AML-193 (cell line): ENCODE measurements at places on chromosomes 4 and X.

DNA sequence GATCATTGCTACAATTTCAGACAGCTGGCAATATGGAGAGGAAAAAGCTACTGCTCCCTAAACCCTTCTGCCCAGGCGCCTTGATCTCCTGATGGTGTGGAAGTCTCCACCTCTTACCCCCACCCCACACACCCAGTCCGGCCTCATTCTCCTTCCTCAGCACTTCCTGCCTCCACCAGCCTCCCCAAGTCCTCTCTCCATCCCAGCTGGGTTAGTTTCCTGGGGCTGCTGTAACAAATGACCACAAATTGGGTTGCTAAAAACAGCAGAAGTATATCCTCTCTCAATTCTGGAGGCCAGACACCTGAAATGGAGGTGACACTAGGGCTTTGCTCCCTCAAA, 1.1 kb upstream of the CCNQ start:
- DNase-seq, result no peak

DNA sequence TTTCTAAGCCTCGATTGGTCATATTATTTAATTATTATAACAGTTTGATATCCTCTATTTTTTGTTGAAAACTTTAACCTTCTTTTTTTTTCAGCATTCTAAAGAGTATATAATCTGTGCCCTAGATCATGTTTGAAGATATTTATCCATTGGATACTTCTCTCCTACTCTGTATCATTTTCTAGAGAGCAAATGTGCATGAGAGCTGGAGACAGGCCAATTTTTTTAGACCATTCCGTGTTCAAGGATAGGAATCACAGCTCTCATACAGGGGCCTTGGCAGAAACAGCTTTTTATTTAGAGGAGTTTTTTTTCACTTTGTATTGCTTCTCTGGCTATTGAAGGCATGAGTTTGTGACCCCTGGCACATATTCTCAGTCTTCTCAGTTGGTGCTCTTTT, 57.7 kb upstream of the TBC1D14 start:
- no peak for DNase-seq

DNA sequence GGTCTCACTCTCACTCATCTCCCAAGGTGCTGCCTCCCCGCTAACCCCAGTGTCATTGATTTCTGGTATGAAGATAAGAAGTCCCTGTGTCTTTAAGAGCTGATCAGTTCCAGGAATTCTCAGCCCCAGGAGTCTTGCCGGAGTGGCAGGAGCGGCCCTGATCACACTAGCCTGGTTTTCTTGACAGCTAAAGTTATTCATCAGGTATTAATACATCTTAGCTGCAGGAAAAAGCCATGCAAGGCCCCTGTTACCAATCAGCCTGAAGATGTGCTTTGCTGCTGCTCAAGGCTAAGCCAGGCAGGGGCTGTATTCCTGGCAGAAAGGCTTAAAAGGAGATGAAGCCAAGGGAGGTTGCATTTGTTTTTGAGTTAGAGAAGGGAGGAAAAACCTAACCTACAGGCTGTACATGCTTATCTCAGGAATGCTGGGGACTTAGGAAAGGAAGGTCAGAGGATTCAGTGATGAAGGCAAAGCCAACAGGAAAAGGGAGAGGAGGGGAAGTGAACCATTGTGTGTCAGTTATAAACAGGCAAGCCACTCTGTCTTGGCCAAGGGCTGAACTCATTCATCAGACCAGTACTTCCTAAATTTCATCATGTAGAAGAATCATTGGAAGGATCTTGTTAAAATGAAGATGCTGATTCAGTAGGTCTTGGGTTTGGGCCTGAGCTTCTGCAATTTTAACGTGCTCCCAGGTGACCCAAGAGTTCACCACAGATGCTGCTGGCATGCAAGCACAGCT, 8.6 kb downstream of the SRPX start:
- no peak for DNase-seq

DNA sequence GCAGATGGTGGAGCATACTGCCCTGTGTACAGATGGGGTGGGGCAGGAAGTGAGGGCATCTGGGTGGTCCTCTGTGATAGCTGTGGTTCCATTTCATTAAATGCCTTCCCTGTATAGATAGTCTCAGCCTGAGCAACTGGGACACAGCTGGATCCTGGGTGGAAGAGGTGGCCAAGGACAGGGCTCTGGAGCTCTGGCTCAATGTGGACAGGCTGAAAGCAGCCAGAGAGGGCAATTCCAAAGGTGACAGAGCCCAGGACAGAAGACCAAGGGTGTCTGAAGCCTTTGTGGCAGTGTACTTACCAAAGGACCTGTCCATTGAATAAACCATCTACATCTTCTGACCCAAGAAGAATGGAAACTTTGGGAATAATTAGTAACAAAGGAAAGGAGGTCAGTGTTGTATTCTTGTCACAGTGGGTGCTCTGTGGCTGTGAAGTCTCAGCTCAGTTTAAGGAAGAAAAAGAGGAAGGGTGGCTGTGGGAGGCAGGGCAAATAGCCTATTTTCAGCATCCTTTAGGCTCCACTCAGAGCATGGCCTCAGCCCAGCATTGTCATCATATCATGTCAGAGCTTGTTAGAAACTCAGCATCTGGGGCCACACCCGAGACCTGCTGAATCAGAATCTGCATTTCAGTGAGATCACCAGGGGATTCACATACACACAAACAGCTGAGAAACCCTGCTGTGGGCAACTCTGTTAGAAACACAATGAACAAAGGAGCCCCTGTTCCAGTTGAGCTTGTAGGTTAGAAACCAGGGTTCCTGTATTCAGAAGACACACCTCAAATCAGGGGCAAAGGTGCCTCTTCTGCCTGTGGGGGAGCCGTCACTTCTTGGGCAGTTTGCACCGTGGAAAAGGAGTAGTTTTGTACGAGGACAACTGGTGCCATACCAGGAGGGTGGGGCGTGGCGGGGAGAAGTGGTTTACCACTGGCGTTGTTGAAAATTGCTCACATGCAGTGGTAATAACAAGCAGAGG, 168.6 kb downstream of the PTTG2 start:
- DNase-seq, result no peak

GRCh38 chr4:89284828-89285227, 22.8 kb downstream of the GPRIN3 start:
- DNase-seq, result peak; percentile 11

- no peak for DNase-seq
Measured at GRCh38 chrX:140521393-140521792, 16.5 kb upstream of the SOX3 start.

- DNase-seq, result no peak
Measured at GRCh38 chr4:144754562-144755410, 108.8 kb downstream of the HHIP start.

DNA sequence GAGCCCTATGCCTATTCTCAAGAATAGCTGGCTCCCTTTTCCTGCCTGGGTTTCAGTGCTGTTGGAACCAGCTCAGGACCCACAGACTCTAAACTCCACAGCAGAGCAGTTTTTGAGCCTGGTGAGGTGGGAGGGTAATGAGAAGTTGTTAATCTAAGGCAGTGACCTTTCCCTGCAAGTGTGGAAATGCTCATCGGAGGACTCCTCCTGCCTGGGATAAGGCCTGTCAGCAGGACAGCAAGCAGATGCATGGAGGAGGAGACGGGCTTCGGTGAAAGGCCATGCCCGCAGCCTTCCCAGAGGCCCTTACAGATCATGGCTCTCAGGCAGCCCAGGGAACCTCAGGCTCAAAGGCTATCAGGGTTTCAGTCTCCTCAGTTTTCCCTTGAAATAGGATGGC, 70.0 kb upstream of the SHISA3 start:
- no peak for DNase-seq

GRCh38 chr4:44228326-44228725, 220.3 kb downstream of the KCTD8 start:
- no peak for DNase-seq

DNA sequence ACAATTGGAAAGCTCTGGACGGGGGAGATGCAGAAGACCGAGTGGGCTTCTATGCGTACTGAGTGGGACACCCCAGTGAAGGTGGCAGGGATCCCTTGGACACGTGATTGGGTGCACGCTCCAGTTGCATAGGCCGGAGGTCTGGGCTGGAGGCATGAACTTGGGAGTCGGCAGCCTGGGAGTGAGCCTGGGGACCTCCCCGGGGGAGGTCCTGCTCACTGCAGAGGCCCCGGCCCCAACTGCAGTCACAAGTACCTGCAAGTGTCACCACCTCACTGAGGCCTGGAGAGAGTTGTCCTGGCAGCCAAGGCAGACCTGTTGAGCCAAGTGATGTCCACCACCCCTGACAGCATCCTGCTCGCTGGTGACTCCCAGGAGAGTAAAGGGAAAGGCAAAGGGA, 49.3 kb upstream of the HMX1 start:
- DNase-seq, result no peak

- DNase-seq, result no peak
Measured at GRCh38 chrX:40418146-40418812, 162.5 kb upstream of the ATP6AP2 start.

DNA sequence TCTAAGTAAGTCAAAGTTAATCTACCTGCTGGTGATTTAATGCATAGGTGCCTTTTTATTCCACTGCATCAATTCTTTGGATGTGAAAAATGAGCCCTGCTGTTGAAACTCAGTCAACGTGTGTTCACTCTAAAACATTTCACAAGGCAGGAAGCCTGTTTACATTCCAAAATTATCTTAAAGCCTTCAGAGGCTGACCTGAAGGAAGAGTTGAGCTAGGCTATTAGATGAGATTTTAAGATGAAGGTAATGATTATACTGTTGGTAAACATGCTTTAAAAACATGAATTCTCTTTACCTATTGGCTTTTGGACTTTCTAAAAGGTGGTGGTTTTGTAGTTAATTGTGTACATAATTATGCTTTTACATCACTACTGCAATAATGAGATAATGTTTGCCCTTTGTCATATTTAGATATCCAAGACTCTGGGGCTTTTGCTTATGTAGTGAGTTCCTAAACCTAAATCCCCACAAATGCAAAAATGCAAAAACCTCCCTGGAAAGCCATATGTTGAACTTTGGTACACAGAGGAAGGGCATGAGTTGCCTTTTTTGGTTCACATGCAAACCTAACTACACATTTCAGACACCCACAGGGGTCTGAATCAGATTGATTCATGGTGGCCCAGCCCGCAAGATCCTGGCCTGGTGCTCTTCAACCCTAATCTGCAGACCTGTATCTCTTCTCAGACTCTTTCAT, 92.3 kb downstream of the KLHL8 start:
- no peak for DNase-seq

DNA sequence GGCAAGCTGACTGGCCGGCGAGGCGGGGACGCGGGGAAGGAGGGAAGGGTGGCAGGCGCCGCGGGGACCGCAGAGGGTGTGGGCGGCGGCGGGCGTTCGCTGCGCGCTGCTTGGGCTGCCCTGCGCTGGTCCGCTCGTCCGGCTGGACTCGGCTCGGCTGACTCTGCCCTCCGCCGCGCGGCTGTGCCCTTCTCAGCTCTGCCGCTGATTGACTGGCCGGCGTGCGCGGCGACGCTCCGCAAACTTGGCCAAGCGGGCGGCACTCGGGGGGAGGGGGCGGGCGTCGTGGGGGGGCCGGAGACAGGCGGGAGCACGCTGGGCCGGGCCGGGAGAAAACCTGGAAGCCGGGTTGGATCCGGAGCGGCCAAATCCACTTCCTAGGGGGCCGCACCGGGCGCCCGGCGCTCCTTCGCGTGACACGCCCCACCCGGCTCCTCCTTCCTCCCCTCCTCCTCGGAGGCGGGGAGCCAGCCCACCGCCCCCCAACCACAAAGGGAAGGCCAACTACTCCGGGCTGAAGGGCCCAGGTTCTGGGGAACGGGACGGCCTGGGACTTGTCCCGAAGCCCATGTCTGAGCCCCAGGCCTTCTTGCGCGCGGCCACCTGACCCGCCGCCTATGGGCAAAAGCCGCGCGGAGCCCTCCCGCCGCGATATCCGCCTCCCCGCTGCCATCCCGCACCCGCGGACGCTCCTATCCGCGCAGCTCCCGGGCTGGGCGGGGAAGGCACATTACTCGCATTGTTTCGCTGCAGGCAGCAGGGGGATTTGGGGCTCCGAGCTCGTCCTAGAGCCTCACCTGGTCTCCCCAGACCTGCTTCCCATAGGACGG, at the start of gene GPC4:
GPC4 (minus strand) TSS at position 214 of the 830 bp plus-strand sequence. CDS start 524 bp downstream, outside the sequence.
- no peak for DNase-seq

GRCh38 chrX:148416142-148416541, 84.3 kb upstream of the AFF2 start:
- no peak for DNase-seq

DNA sequence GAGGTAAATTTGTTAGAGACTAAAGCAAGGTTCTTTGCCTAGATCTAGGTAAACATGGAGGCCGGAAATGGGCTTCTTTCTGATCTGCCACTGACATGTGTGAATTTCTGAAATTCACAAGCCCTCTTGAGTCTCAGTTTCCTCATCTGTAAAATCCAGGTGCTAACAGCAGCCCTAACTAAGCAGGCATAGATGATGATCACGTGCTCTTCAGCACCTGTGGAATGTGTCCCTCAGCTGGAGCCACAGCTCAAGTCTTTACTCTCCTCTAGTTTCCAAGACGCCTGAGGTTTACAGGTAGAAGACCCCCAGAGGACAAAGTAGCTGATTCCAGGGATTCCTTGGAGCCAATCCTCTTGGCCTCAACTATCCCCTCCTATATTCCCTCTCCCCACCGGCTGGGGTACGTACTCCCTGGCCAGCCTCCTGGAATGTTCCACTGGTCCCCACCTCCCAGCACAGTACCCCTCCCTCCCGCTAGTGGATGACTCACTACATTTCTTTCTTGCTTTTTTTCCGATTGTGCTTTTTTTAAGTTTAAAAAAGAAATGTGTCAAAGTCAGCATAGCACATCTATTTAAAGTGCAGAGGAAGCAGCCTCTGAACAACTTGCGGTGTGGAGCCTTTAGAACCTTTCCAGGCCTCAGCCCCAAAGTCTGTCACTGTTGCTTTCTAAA, 98.4 kb downstream of the PHKA2 start:
- DNase-seq, result no peak

GRCh38 chrX:110563282-110563681, 204.6 kb downstream of the RTL9 start:
- no peak for DNase-seq

- DNase-seq, result peak; percentile 51
Measured at GRCh38 chr4:174528226-174528625, 5.9 kb upstream of the HPGD start.

DNA sequence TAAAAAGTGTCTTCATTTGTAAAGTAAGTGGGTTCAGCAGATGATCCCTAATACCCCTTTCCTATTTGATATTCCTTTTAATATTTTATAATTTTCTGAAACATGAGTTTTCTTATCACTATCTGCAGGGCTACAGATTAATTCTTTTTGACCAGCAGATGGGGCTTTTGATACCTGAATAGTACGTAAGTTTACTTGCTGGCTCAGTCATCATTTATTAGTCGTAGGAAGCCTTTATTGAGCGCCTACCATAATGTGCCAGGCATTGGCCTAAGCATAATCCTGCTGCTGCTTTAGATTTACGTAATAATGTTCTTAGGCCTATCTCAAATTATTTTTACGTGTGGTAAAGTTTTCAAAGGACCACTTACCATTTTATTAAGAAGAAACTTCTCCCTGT, 33.1 kb downstream of the OSTC start:
- peak; percentile 22 for DNase-seq

GRCh38 chr4:53156896-53157295, 209.0 kb downstream of the SCFD2 start:
- no peak for DNase-seq

GRCh38 chr4:100261346-100261745, 71.1 kb upstream of the DDIT4L start:
- DNase-seq, result no peak

GRCh38 chr4:172962564-172963353, 205.9 kb upstream of the GALNT7 start:
- no peak for DNase-seq

- peak; percentile 60 for DNase-seq
Measured at GRCh38 chrX:53714580-53715345, 28.2 kb upstream of the HUWE1 start.
